HepG2 (cell line): ENCODE measurements at places on chromosomes 7 and 10. TPM values are rescaled to one million over a fixed set of nuclear protein-coding genes. Genes with fewer than 3 reads are reported as not detected.

Gene LYZL2
- 0.20 TPM in 1 of 2 replicates, not detected in the other for total RNA-seq

Gene GHRHR
- not detected in 2 replicates for total RNA-seq

Gene XRCC2
- total RNA-seq = 13.2 and 14.5 TPM in 2 replicates

Gene SSC4D
- total RNA-seq = 32.3 and 63.8 TPM in 2 replicates

DNA sequence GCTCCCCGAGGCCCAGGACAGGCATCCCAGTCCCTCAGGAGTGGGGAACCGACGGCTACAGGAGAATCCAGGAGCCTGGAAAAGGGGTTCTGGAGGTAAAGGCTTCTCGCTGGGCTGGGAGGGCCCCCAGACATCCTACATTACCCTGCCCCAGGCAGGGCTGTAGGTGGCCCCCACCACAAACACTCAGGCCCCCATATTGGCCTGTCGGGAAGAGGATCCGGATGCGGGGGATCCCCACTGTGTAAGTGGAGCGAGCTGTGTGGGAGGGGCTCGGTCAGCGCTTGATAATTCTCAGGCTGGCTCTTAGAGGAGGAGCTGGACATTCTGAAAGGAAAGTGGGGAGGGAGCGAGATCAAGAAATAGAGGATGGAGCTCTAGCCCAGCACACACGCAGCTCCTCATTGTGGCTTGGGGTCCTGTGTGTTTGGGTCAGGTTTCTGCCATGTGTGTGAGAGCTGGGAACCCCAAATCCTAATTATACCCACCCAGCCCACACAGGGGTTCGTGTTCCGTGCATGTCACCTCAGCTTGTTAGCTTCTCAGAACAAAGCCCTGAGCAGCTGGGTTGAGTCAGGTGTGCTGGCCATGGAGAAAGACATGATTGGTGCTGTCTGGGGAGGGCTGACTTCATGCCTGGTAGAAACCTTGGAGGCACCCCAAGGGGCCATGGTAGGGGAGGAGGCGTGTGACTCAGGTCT, 49.4 kb downstream of the ZNF467 start:
- DNase-seq = no peak

DNA sequence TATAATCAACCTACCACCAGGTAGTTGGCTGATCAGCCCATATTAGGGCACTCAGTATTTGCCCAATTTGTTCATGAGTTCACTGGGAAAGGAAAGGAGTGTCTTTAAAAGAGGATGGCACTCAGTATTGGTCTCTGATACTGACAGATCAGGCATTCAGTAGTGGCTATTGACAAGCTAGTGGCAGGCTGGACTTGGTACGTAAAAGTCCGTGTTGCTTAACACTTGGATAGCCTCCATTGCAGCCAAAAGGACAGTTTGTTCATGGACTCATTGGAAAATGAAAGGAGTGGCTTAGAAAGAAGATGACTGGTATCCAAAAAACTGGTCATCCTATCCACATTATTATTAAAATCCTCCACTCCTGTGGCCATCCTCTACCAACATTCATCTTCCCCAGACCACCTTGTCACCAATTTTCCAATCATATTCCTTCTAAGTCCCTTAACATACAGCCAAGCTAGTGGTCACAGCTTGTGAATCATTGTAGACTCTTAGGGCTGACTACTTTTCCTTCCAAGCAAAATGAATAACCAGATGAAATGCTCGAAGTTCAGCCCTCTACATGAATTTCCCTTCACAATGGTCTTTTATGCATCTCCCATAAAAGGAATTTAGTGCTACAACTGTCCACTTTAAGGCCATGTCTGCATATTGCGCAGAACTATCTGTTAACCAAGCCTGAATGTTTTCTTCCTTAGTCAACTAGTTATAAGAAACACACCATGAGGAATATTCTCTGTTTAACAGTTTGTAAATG, 78.6 kb upstream of the MAGI2 start:
- no peak for DNase-seq

GRCh38 chr7:150910996-150911422, 58.7 kb downstream of the AOC1 start:
- no peak for DNase-seq

DNA sequence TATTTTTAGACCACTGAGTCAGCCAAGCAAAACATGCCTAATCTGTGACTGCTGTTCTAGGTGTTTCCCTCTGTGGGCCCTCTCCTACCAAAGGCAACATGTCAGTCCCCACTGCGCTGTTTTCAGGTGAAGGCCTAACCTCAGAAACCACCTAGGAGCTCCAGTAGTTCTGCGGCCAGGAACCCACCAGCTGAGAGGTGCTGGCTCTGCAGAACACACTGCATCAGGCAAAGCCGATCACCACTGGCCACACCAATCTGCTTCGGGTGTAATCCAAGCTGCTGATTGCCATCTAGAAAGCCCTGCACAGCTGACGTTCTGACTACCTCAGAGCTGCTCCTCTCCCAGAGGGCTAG, 14.9 kb downstream of the CAMK2G start:
- DNase-seq = no peak
